Amniotic epithelial cell (primary cell): ENCODE measurements at places on chromosomes 12 and 14.

GRCh38 chr12:2488131-2488530 lies 306.6 kb upstream of the FKBP4 start:
- DNase-seq: no peak

DNA sequence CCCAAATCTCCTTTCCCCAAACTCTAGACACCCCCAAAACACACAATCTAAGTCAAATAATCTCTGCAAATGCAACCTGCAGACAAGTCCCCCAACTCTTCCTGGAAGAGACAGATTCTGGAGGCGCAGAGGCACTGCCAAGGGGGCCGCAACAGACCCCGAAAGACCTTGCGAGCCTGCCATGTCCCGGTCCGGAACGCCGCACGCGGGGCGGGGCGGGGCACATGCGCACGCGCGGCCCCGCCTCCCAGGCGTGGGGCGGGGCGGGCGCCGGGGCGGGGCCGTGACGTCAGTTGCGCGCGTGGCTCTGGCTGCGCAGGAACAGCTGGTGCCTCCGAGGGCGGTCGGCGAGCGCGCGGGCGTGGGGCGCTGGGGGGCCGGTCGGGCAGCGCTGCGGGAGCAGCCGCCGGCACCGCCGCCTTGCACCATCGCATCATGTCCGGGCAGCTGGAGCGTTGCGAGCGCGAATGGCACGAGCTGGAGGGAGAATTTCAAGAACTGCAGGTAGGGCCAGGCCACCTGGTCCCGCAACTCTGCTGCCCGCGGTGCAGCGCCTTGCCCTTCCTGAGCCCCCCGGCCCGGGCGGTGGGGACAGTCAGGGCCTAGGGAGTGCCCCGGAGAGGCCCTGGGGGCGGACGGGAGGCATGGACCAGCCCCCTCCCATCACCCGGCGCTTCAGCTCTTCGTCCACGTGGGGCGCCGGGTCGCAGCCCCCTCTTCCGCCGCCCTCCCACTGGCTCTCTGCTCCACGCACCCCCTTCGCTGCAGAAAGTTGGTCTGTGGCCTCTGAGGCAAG lies at the start of gene TMEM120B:
Gene TMEM120B, plus strand, starts transcription at position 292 of the 796 bp plus-strand sequence. Its CDS starts 144 bp downstream, at position 436.
- peak; percentile 47 for DNase-seq

GRCh38 chr12:93459097-93459496 lies 8.2 kb upstream of the MRPL42 start:
- no peak for DNase-seq

DNA sequence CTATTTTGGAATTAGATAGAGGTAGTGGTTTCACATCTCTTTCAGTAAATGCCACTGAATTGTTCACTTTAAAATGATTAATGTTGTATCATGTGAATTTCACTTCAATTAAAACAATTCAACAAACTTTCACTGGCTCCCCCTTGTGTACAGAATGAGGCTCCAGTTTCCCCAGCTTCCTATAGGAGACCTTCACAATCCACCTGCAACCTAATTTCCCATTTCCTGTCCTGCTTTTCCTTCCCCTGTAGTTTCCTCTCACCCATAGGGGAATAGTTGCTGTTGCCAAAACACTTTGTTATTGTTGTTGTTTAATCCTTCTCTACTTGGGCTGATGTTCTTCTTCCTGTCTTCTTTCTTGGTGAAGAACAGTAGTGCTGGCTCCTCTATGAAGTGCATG lies 59.8 kb downstream of the NPAS3 start:
- peak; percentile 18 for DNase-seq

- no peak for DNase-seq
Measured at GRCh38 chr14:33229269-33229929, 290.7 kb downstream of the NPAS3 start.

- no peak for DNase-seq
Measured at GRCh38 chr12:2557597-2557996, 237.2 kb upstream of the FKBP4 start.
